SJCRH30 (cell line): ENCODE measurements at places on chromosomes 7 and 10.

DNA sequence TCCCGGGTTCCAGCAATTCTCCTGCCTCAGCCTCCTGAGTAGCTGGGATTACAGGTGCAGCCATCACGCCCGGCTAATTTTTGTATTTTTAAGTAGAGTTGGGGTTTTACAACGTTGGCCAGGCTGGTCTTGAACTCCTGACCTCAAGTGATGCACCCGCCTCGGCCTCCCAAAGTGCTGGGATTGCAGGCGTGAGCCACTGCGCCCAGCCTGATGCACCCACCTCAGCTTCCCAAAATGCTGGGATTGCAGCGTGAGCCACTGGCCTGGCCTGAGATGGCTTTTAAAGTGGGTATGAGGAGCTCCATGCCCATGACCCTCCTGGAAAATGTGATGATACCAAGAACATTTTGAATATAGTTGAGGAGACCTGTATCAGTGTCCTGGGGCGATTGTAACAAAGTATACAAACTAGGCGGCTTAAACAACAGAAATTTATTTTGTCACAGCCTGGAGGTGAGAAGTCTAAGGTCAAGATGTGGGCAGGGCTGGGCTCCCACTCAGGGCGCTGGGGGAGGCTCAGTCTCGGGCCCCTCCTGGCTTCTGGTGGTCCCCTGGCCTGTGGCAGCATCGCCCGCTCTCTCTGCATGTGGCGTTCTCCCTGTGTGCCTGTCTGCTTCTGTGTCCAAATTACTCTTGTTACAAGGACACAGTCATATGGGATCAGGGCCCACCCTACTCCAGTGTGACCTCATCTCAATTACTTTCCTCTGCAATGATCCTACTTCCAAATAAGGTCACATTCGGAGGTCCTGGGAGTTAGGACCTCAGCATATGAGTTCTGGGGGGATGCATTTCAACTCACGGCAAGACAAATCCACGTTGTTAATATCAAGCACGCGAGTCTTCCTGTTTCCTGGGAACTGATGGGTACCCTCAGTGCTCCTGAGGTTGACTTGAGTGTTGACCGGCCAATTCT lies 108.8 kb downstream of the ACTR3B start:
- no peak for DNase-seq

- peak; percentile 83 for DNase-seq
These were observed 35.9 kb upstream of the AP5Z1 start for GRCh38 chr7:4739528-4739992.

DNA sequence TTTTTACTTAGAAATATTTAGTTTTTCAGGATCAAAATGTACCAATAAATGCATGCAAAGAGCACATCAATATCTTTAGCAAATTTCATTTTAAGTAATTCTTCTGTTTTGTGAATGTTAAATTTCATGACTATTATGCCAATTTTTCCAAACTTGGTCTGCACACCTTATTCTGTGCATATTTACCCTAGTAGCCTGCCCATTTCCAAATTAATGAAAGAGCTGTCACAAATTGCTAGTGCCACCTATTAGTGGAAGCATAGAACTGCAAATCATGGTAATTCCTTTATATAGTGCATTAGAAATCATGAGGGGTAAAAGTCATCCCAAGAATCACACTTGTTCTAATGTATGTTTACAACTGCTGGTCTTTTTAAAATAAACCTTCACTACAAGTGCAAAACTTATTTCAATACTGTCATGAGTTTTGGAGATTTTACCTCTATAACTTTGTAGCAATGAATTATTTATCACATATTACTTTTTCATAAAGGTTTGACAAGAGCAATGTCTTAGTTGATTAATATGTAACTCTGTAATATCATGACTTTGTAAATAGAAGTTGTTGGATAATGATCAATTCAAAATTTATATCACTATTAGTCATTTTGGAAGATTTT lies 5.7 kb downstream of the SEMA3A start:
- no peak for DNase-seq

DNA sequence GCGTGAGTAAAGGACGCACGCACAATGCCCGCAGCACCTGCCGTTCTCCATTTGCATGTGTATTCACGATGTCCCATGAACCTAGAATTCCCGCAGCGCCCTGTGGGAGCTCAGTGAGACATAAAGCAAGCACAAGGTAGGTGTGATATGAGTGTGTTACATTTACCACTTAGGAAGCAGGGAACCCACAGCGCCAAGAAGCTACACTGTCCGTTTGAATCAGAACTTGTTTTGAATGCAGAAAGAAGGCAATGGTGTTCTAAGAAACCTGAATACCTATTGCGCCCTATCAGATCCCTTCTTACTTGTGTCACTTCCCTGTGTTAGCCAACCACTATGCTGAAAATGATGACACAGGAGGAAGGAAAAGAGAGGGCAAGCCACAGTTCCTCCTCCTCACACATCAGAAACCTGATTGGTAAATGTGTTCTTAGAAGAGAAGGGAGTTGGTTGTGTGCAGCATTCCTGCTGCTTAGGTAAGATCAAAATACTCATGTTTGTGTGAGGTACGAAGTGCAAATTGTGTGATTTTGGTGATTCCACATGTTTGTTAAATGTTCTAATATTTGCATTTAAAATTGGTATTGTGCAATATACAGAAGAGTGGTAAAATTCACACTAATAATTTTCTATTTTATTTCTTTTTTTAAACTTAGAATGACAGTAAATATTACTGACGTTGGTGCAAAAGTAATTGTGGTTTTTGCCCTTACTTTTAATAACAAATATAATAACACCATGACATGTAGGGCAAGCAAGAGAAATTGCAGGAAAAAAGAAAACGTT lies 185.4 kb downstream of the SEC23IP start:
- DNase-seq, result no peak

- DNase-seq, result no peak
These were observed 123.8 kb downstream of the IPMK start for GRCh38 chr10:58143944-58144343.

DNA sequence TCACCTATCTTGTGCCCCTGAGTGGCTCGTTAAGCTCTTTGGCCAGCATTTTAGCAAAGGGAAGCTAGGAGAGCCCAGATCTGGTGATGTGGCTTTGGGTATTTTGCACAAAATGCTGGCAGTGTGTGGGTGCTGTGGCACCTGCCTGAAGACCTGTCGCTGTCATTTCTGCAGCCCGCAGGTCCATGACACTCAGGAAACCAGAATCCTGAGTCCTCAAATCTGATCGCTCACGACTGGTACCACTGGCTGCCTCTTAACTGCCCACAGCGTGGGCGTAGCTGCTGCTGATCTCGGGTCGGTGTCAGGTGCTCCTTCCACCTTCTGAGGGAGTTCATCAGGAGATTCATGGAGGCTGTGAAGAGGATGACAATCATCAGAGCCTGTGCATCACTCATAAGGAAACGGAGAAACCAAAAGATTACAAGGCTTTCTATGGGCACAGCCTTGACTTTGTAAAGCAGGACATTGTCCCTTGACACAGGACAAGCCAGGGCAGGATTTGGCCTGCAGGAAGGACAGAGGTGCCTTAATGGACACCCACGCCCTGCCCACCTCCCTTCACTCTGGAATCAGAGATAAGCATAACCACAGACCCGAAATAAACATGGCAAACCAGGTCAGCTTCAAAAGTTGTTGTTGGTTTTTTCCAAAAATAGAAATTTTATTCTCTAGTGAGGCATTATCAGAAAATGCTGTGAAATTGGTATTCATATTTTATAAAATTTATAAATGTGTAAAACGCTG lies 71.0 kb upstream of the STK17A start:
- DNase-seq, result no peak

- DNase-seq, result no peak
These were observed 154.0 kb downstream of the SGMS1 start for GRCh38 chr10:50469778-50470193.

DNA sequence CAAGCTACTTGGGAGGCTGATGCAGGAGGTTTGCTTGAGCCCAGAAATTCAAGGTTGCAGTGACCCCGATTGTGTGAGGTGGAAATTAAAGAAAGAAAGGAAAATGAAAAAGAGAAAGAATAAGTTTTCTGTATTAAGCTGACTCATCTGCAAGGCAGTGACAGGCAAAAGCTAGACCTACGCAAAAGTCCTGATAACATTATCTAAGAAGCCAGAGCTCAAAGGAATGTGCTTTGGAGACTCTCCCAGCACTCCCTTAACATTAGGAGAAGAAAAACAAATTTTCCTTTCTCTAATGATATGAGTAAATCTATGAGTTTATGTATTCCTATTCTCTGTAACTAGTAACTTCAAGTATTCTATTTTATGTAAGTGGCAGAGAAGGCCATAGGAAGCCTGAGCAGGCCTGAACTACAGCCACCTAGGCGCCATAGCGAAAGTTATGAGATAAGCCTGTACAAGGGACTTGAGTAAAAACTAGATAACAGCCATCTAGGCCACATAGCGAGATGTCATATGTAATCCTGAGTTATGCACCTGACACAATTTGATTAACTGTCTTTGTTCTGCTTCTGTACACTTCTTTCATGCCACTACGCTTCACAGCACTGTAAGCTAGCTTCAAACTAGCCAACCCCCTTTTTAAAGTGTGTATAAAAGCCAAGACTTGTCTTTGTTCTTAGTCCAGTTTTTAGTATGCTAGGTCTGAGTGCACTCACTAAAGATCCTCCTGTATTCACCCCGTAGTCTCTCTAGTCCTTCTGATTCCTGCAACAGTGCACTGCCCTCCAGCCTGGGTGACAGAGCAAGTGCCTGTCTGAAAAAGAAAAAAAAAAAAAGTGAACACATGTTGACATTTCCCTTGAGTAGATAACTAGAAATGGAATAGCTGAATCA lies 9.4 kb upstream of the ZWINT start:
- DNase-seq, result no peak

GRCh38 chr7:46071076-46071475 lies 150.0 kb upstream of the IGFBP3 start:
- no peak for DNase-seq

- no peak for DNase-seq
These were observed 7.9 kb upstream of the CYP3A7 start for GRCh38 chr7:99742737-99743394.

DNA sequence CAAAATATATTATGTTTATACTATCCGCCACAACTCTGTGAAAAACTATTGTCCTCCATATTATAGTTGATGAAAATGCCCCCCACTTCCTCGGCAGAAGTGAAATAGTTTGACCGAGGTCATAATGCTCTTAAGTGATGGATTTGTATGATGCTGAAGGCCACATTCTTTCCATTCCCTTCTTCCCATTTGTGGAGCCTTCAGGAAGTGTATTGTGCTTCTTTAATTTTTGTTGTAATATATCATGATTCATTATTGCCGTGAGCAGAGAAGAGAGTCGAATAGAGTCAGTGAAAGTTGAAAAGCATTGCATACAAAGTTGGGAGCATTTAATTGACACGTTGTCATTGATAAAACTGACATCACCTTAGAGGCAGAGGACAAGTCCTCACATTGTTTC lies 460.3 kb downstream of the SUGCT start:
- no peak for DNase-seq

DNA sequence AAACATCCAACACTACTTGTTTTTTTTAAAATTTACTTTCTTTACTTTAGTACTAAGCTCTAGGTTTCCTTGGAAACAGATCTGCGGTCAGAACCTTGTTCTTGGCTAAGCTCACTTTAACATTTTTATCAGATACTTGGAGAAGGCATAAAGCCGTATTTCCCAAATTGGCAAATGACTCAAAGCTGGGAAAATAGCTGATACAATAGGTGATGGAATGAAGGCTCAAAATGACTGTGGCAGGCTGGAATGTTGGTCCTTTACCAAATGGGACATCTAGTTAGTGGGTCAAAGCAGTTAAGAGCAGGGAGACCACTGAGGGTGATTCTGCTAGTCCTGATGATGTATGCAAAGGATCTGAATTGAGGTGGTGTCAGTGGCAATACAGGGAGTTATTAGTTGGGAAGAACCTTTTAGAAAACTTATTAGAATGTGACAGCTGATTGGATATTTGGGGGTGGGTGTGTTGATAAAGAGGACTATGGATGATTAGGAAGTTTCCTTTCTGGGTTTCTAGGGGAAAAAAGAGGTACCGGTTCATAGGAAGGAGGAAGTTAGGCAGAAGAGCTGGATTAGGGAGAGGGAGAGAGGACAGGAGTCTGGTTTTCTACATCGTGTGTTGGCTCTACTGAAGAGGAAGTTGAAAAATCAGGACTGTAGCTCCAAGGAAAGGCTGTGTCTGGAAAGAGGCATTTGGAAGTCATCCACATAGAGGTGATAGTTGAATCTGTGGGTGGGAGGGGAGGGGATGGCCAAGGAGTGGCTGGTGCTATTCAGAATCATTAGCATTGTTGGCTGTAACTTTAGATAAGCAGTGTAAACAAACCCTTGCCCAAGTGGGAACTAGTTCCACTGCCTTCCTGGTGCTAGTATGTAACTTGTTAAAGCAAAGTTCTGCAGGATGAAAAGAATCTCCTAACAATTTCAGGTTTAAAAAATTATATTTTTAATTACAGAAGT lies 13.1 kb downstream of the PLCE1 start:
- peak; percentile 47 for DNase-seq

- peak; percentile 37 for DNase-seq
These were observed 93.8 kb upstream of the SMNDC1 start for GRCh38 chr10:110398419-110399105.

DNA sequence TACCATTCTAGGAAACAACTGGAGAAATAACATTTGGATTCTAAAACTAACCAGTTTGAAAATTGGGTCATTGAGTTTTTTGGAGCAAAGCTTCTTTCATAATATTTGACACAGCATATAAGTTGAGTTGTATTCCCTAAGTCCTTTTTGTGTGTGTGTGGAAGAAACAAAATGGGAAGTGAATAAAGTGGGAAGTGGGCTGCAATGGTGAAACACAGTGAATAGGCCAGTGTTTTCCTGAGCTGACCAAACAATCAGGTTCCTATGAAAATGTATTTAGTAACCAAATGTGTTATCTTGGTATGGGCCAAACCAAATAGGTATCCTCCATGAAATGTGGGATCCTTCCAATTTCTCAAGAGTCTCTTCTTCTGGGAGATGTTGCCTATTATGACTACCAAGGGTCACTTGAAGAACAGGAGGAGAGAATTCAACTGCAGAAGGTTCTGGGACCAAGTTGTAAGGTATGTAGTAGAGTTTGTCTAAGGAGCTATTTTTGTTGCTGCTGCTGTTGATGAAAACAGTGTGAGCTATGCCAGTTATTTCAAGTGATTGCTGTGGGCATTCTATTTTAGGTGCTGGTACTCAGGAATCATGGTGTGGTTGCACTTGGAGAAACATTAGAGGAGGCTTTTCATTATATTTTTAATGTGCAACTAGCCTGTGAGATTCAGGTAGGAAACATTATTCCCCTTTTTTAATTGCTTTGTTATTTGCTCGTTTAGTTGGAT lies 88.3 kb upstream of the MXI1 start:
- DNase-seq, result no peak

DNA sequence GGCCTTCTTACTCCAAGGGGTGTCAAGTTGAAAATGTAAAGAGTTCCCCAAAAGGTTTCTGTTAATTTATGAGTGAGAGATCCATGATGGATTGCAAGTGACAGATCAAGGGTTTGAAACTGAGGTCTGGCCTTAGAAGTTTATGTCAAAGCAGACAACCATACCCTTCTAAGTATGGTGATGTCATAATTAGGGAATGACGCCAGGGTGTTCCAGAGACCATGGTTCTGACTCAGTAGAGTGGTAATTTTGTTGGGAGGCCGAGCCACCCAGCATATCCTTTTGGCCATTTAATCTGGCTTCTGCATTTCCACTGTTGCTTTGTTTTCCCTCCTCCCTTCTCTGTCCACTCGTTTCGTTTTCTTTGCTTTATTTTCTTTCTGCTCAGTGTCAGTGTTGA lies 2.7 kb downstream of the TRUB1 start:
- DNase-seq, result no peak
